ELF-1 (cell line): ENCODE measurements at places on chromosomes 1 and 21.

DNA sequence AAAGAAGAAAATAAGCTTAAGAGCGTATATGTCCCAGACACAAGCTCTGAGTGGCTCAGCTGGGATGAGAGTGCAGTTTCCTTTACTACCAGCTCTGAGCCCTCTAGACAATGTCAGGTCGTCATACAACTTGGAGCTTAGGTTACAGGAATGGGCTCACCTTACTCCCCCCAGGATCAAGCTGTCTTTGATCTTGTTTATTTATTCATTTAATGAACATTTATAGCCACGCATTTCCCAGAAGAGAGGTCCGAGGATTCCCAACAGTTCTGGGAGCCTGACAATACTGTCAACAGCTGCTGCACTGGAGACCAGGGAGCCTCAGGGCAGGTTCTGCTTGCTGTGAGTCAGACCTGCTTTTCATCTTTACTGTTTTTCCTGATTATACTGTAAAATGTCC lies 378.9 kb downstream of the PLPP3 start:
- peak; percentile 63 for DNase-seq

DNA sequence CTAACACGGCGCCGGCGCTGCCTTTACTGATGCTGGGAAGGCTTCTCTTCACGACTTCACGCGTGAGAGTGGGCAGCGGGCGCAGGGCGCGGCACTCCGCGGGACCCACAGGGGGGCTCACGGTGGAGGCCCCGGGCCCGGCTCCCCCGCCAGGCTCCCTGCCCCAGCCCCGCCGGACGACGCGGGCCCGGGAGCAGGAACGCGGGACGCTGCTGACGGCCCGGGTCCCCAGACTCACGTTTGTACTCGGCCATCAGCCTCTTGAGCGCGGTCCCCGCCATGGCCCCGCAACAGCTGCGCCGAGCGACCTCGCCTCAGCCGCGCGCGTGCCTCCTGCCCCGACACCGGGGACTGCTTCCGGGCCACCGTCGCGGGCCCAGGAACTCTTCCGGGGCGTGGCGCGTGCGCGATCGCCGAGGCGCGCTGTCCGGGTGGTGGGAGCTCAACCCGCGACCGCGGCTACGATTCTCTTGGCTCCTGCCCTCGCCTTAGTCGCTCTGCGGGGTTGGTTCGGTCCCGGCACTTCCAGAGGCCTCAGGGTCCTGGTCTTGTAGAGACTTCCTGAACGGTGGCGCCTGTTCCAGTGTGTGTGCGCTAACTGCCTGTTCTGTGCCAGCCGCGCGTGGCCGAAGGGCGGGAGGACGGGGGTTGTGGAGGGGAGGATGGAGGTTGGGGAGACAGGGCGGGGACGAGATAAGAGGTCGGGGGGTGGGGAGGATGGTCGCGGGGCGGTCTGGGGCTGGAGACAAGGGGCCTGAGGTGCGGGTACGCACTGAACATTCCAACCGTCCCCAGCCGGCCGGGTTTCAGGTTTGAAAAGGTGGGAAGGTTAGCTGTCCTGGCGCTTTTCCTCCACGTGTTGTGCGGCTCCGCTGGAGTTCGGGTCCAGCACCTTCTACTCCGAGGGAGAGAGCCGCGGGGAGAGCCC lies at the start of gene UBE2G2:
TSS of gene UBE2G2 (minus strand) at position 353 of the 928 bp plus-strand sequence. CDS start at position 281, 72 bp downstream.
- peak; percentile 81 for DNase-seq

DNA sequence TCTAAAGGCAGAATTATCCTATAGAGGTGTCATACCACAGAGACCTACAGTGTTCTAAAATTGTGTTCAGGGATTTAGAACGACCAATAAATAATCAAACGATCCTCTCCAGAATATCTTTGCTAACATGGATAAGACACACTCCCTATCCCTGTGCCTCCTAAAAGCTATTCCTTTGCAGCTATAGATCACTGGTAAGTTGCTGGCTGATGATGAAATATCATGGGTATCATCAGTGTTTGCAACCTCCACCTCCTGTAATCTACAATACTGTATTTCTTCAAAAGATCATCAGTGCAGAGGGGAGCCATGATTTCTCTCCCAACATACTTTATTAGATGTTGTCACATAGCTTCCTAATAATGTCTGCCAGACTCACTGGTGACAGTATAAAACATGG lies 201.9 kb downstream of the NTNG1 start:
- DNase-seq = no peak

DNA sequence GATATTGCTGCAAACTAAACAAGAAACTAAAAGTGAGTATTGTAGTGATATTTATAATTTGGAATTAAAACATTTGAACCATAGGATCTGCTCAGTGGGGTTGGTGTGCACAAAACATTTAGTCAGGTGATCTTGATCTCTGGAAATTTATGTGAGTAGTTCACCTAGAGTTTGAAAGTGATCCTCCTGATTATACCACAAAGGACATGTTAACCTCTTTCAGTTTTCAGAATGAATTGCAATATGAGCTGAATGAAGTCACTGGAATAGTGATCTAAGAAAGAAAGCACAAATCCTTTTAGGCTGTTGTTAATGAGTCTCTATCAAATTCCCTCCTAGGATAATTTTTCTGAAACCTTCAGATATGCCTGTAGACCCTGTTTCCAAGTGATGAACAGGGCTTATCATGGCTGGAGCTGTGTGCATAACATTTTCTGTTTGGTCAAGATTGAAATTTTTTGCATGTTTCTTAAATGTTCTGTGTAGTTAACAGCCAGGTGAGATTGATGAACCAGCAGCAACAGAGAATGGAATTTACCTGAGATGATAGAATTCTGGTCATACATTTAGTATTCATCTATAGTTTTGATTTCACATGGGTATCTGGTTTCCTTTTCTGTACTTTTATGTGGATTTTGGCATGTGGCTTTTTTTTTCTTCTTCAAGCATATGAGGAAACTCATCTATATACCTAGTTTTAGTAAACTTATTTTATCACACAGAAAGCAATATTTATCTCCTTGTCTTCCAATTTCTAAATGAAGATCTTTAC lies 25.5 kb downstream of the CDC14A start:
- DNase-seq = no peak

DNA sequence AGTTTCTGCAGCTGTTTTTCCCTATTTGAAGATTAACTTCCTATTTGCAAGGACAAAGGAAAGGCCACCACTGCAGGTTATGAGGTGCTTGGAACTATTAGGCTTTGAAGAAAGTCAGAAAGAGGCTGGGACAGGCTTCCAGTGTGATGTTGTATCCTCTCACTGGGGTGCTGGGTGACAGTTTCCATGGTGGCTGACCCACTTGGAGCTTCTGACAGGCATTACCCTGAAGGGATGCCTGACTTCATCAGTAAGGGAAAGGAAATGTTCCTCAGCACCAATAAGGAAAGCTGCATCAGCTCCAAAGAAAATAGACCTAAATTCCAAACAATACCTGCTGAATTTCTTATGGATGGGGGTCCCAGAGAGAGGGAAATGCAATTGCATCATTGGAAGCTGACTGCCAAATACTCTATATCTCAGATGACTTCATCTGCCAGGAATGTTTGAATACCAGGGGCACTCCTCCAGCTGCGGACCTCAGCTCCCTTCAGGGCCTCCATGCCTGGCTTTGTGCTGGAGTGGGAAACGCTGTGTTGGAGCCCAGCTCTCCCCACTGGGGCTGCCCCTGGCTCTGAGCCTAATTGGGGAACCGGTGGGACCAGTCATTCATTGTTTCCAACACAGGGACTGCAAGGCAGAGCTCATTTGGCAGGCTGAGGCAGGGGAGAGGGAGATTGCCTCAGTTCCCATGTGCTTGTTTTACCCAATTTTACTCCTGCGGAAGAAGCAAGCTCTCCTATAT lies 76.6 kb downstream of the RGL1 start:
- peak; percentile 95 for DNase-seq

DNA sequence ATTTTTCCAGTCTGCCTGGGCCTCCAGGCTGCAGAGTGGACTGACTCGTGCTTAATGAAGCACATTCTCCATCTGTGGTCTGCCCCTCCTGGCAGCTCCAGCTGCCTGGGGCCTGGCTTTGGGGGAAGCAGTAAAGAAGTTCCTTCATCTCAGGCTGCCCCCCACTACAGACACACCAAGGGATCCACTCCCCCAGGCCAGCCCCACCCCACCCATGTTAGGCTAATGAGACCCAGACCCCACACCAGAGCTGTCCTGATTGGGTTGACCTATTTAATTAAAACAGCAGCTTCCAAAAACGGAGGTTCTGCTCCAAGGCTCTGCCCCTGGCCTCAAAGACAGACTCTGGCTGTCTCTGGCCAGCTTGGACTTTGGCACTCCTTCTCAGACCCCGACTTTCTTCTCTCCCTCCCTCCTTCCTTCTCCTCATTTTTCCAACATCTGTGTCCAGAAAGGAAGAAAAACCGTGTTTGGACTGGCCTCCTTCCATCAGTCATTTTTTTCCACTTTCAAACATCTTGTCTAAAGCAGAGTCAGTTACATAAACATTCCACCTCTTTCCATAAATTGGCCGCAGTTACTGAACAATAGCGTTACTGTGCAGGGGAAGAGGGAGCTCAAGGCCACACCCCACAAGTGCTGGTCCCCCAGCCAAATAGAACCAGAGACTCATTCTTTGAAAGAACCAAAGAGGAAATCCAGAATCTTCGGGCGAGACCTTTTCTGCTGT lies 29.7 kb downstream of the SERTAD4 start:
- no peak for DNase-seq

GRCh38 chr1:113809670-113810602 lies 2.3 kb downstream of the RSBN1 start:
- DNase-seq = no peak

DNA sequence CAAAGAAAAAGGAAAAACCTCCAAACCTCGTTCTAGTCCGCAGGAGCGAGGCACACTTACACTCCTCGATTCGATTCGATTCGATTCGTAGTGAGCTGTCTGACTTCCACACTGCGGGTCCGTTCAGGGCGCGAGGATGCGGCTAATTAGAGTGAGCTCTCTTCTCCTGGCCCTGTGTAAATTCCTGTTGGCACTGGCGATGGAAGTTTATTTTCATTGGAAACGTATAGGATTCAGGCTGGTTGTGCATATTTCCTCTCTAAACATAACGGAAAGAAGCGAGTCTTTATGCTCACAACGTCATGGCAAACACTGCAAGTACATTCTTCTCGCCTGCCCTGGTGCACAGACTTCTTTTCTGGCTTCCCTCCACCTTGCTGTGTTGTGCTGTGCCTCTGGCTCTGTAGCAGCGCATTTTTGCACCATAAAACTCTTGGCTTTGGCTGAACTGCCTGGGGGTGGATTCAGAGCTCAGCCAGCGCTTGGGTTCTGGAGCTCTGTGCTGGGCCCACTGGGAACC lies 2.7 kb downstream of the HUNK start:
- peak; percentile 59 for DNase-seq

DNA sequence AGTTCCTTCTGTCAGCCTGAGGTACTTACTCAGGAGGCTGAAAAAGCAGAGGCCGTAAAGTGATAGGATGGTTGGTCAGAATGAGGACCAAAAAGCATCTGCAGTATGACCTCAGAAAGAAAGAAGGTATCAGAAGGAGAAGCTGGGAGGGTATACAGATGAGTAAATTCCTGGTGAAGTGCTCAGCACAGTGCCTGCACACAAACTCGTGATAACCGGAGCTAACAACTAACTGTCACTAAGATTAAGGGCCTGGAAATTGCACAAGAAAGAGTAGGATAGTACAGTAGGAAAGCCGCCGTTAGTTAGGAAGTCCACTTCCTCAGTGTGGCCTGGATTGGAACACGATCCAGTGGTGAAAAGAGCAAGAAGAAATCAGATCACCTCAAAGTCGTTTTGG lies 62.6 kb downstream of the VPS26C start:
- no peak for DNase-seq

DNA sequence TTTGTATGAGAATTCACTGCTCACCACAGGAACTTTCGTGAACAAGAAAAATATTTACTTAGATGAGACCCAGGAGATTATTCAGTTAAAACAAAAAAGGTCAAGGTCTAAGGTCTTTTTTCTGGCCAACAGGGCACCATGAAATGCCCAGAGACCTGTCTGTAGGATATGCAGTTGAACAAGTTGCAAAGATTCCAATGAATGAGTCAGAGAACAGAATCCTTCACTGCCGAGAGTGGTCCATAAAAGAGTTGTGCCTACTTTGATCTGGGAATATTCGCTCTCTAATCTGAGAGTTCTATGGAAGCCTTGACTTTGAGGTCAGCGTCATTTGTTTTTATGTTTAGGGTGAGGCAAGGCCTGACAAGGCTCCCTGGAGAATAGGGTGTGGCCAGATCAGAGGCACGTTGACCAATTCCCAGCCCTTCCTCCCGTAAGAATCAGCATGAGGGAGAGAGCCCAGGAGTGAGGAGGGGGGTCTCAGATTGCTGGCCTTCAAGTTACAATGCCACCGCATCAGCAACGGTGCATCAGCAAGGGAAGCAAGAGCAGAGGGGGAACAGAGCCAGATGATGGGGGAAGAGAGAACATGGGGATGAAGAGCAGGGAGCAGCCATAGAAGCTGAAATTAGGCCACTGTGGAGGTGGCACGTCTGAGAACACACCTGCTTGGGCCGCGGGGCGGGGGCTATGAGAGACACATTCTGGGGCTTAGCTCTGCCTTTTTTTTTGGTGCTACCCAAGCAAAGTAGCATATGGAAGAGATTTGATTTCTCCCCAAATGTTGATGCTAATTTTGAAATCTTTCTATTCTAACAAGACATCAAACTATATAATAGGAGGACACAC lies 206.4 kb upstream of the RAB4A start:
- peak; percentile 23 for DNase-seq

DNA sequence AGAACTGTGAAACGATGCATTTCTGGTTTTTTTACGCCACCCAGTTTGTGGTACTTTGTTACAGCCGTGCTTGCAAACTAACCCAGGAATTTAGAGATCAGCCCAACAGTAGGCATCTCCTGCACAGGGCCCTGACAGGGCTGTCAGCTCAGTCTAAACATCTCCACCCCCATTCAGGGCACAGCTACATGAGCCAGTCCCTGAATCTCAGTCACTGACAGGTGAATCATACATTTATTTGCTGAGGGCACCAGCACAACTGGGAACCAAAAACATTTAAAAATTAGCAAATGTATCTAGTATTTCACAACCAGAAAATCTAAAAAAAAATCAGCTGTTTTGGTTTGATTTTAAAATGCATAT lies 30.7 kb downstream of the PRDX6 start:
- DNase-seq = no peak

DNA sequence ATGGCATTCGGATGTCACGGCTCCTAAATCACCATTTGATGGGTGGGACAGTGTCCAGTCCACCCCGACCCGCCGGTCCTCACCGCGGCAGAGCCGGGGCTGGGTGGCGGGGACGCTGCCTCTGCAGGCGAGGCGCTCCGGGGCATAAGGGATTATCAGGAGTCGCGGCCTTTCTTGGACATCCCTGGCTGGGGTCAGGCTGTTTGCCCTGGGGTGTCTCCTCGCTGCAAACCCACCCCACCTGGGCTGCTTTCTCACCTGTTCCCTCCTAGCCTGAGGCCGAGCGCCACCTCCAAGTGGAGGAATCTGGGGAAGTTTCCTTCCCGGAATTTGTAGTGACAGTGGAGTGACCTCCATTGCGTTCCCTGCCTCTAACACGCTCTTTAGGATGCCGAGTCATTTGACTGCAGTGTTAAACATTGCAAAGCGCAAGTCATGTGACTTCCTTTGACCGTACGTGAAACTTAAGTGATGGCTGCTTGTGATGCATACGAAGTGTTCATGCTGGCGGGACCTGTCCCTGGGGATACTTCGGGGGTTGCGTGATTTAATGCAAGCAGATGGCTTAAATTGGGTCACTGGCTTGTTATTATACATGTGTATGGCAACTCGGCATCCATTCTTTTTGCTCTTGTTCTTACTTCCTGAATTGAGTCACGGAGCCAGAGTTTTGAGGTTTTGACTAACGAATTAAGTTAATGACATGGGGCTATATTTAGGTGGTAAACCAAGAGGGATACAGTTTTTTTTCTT lies 536 bp downstream of the LGALS8 start:
- DNase-seq = peak; percentile 79

- DNase-seq = no peak
Measured at GRCh38 chr1:238196516-238196915, 305.8 kb upstream of the ZP4 start.

GRCh38 chr1:195933835-195934234 lies 674.4 kb downstream of the KCNT2 start:
- DNase-seq = no peak
